GM23338 (cell line): ENCODE measurements at places on chromosomes 7 and 10.
A peak's percentile ranks its signal among the peaks of the same experiment; 100 is the strongest.

- DNase-seq = no peak
These were observed 35.5 kb upstream of the NCAPG2 start for GRCh38 chr7:158740013-158740656.

GRCh38 chr7:6162331-6162620 lies 110.1 kb downstream of the CYTH3 start:
- no peak for DNase-seq

GRCh38 chr10:72220637-72221036 lies 4.6 kb upstream of the ASCC1 start:
- DNase-seq = no peak

DNA sequence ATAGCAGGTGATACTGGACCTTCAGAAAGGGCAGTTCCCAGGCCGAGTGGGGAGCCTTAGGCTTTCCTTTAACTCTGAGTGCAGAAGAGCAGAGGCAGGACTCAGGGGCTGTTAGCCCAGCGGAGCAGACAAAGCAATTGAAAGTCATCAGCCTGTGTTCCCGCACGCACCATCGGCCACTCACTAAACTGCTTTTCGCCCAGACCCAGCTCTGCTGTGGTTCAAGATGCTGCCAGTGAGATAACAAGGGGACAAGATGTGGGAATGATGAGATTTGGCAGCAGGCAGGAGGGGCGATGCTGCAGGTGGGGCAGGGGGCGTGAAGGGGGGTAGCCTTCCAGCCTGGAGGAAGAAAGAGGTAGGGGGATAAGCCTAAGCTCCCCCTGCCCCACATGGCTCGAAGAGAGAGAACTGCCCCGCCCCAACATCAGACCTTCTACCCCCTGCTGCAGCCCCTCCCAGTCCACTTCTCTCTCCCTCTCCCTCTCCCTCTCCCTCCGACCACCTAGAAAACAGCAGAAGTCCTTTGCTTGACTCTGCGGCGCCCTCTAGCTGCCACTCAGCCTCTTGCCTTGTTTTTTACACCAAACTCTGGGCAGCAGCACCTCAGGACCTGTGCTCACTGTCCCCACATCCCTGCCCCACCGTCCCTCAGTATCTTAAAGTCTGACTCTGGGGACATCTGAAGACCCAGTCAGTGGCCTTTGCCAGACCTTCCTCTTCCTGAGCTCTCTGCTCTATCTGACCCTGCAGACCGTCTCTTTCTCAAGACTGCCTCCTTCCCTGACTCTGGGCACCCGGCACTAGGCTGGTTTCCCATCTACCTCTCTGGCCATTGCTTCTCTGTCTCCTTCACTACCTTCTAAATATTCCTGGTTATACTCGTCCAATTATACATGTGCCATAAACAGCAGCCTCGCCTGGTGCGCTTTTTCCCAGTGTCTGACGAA lies 110.5 kb downstream of the C10orf105 start:
- peak; percentile 96 for DNase-seq

DNA sequence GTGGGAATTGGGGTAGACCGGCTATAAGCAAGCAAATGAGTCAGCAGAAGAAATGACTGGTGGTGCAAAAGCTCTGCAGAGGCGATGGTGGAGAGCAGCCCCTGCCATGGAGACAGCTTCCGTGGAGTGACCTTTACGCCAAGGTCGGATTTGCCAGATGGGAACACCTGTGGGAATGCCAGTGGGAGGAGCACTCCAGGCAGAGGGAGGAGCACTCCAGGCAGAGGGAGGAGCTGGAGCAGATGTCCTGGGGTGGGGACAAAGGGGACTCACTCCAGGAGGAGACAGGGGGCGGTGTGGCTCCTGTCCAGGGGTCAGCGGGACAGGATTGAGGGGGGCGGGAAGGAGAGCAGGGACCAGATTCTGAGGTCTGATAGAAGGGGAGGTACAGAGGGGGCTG lies 258.8 kb upstream of the CTBP2 start:
- DNase-seq = no peak
